ENCODE measurements at places on chromosomes 16 and 17.

DNA sequence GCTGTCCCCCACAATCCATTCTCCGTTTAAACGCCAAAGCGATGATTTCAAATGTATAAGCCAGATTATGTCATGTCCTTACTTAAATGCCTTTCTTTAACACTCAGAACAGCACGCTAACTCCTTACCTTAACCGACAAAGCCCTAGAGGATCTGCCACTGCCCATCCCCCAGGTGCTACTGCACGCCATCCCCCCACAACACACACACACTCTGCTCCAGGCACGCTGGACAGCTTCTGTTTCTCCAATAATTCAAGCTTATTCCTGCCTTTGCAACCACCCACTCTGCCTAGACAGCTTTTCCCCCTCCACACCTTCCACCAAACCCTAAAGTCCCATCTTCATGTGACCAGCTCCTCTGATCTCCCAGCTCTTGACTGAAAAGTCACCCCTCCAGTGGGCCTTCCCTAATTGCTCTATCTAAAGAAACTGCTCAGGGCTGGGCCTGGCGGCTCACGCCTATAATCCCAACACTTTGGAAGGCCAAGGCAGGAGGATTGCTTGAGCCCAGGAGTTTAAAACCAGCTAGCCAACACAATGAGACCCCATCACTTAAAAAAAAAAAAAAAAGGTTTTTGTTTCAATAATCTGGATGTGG is 38.9 kb upstream of the RPL38 start:
- no peak for DNase-seq

- DNase-seq, result no peak
These were observed 92.3 kb downstream of the WNT3 start for GRCh38 chr17:46726206-46726605.

GRCh38 chr16:6560306-6561100 is 772.1 kb upstream of the RBFOX1 start:
- DNase-seq, result no peak

GRCh38 chr16:67349172-67349571 is 22.6 kb downstream of the LRRC36 start:
- no peak for DNase-seq
